ELR (cell line): ENCODE measurements at places on chromosomes 12 and 14.

DNA sequence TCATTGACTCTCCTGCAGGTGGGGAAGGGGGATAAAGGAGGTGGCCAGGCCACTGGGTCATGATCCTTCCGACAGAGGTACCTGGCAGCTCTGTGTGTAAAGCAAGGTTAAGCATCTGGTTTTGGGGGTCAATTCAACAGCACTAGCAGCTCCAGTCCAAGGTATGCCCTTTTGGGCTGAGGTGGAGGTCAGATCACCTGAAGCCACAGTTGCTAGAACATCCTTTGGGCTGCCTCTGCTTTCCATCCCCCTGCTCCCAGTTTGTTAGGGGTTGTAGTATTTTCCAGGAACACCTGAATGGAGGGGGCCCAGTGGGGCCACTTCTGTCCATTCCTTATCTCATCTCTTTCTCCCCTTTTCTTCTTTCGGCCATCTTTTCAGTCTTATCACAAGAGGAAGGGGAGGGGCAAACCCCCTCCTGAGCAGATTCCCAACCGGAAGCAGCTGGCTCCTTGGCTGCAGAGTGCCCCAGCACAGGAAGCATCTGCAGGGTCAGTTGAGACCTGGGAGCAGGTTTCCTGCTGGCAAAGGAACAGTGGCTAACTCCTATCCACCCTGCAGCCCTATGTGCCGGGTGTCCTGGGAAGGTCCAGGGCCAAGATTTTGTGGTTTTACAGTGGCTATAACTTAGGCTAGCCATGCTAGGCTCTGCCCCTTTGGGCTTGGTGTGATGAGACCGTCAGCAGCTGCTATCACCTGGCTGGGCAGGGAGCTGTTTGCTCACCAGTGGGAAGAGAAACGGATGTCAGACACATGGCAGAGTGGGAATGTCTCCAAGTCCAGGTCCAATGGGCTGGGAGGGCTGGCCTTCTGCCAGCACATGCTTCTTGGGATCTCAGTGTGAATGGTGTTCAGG, 40.2 kb downstream of the SH2B3 start:
- peak; percentile 40 for DNase-seq

DNA sequence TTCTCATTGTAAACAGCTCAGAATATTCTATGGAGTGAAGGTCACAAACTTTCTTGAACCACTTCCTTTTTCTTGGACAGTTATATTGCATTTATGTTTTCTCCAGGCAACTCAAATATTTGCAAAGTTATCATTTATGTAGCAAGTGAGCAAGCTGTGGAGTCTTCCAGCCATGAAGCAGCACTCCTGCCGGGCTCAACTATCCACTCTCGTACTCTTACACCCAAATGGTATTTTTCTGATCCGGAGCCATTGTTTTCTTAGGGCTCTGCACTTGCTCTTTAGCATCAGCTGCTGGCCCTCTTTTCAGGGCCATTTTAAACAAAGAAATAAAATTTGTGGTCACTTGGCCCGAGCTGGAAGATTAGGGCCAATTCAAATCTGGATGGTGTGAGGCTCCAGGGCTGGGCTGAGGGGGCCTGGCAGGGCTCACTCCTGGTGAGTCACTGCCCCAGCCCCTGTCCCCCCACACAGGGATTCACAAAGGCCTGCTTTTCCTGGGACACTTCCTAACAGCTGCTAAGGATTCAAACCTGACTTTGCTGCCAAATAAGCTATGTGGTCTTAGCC, 19.7 kb downstream of the SYNE3 start:
- no peak for DNase-seq

GRCh38 chr12:96448300-96448699, 41.1 kb upstream of the CFAP54 start:
- peak; percentile 93 for DNase-seq

DNA sequence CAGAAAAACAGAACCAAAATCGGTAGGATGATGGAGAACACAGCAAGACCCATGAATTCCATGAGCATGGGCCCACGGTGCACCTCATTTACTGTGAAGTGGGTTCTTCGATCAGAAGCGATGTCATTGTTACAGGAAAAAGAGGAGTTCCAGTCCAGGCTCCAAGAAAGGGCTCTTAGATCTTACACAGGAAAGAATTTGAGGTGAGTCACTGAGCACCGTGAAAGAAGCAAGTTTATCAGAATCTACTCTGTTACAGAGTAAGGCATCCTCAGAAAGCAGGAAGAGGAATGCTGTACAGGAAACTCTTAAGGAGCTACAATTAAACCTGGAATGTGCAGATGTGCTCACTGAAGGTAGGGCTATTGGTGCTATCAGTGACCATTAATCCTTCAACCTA, 11.6 kb upstream of the CHFR start:
- DNase-seq: peak; percentile 30

- DNase-seq: no peak
Measured at GRCh38 chr12:116314477-116314876, 37.0 kb upstream of the MED13L start.

DNA sequence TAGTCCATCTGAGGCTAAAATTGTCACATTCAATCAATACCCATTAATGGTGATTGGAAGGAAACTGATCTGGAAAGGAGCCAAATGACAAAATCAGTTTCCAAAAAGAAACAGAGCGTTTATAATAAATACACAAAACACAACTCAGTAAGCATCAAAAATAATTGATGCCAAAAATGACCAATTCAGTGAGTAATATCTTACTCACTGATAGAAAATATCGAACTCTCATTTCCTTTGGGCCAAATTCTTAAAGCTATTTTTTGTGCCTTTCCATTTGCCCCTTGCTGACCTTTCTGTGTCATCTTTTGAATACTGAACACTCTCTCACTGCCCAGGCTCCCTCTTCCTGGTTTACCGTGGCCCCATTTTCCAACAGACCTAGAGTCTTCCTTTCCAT, 22.5 kb upstream of the ATP2B1 start:
- DNase-seq: peak; percentile 87

GRCh38 chr12:53949631-53950436, 4.9 kb upstream of the HOXC12 start:
- DNase-seq: no peak

GRCh38 chr14:105086833-105087307, 21.6 kb upstream of the GPR132 start:
- DNase-seq: peak; percentile 89

- DNase-seq: no peak
Measured at GRCh38 chr12:82787016-82787415, 100.3 kb downstream of the TMTC2 start.

DNA sequence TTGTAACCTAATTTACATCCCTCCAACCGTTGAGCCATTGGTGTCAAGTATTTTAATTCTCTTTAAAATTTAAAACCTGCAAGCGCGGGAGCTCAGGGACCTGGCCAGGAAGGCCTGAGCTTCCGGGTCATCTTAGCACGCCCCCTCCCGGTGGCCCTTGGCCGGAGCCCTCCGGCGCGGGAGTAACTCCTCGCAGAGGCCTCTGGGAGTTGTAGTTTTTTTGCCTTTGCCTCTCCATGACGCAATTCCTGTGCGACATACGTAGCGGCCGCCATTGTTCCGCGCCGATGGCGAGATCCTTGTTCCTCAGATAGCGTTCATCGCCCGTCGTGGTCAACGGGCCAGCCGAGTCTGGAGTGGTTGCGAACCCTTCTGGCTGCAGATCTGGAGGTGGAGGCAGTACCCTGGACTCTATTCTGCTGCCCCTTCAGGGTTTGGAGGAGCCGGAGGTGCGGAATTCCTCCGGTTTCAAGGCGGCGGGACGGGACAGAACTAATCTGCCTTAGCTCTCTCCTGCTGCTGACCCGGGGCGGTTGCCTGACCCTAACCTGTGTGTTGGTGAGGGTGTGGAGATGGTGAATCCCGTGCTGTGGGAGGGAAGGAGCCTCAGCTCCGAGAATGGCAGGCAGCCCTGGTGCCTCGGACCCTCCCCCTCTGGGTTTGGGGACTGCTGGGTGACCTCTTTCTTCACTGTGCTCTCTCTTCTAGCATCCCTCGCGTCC, at the start of gene ZNF268:
TSS of gene ZNF268 (plus strand) at position 258 of the 722 bp plus-strand sequence. CDS start 503 bp downstream, outside the sequence.
- DNase-seq: peak; percentile 95

- DNase-seq: no peak
Measured at GRCh38 chr12:25755136-25755970, 202.3 kb upstream of the LMNTD1 start.

- DNase-seq: no peak
Measured at GRCh38 chr12:15444523-15444922, 122.2 kb downstream of the PTPRO start.

GRCh38 chr14:59276235-59276634, 87.8 kb downstream of the DAAM1 start:
- no peak for DNase-seq

DNA sequence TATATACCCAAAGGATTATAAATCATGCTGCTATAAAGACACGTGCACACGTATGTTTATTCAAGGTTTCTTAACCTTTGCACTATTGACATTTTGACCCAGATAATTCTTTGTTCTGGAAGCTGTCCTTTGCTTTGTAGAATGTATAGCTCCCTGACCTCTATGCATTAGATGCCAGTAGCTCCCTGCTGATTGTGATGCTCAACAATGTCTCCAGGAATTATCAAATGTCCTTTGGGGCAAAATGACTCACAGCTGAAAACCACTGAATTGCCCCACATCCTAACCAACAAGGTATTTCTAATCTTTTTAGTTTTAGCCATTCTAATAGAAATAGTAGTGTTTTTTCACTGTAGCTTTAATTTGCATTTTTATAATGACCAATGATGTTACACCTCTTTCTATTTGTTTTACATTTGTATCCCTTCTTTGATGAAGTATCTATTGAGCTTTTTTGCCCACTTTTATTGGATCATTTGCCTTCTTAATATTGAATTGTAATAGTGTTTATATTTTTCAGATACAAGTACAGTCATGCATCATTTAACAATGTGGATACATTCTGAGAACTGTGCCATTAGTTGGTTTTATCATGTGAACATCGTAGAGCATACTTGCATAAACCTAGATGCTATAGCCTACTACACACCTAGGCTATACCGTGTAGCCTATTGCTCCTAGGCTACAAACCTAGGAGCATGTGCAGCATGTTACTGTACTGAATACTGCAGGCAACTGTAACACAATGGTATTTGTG, 10.4 kb upstream of the NOPCHAP1 start:
- peak; percentile 91 for DNase-seq

GRCh38 chr12:42638697-42639096, 49.2 kb upstream of the PRICKLE1 start:
- no peak for DNase-seq

DNA sequence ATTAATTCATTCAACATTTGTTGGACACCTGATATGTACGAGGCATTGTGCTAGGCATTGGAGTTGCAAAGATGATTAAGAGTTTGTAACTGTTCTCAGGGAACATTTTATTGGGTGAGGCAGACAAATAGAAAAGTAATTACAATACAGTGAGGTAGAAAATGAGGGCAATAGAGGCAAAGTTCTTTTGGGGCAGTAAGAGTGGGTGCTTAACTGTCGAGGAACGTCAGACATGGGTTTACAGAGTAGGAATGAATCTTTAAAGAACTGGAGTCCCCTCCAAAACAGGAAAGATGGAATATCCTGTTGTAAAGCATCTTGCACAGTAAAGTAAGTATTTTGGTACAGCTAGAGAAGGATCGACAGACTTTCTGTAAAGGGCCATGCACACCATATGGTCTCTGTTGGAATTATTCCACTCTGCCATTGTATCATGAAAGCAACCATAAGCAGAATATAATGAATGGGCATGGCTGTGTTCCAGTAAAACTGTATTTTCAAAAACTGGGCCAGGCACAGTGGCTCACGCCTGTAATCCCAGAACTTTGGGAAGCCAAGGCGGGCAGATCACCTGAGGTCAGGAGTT, 9.1 kb downstream of the CREBL2 start:
- no peak for DNase-seq

DNA sequence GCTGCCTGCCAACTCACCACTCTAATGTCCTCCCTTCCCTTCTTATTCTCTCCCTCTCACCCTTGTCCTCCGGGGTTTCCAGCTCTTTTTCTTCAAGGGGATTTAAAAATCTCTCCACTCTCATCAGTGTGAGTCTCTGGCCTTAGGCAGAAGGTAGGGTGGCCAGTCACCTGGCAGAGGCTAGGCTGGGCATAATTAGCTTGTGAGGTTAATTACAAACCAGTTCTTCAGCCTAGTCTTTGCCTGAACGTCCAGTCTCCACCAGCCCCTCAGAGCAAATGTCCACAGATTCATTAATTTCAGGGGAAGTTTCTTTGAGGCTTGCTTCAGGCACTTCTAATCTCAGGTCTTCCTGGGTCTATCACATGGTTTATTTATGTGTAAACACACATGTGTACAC, 6.7 kb downstream of the KRT7 start:
- no peak for DNase-seq

- no peak for DNase-seq
Measured at GRCh38 chr12:81094718-81095360, 17.0 kb downstream of the ACSS3 start.

- DNase-seq: no peak
Measured at GRCh38 chr14:62854951-62855350, 190.3 kb downstream of the KCNH5 start.

- no peak for DNase-seq
Measured at GRCh38 chr12:132427999-132428935, 61.7 kb upstream of the FBRSL1 start.
